ENCODE measurements at places on chromosomes 2 and 18. TPM values are rescaled to one million over a fixed set of nuclear protein-coding genes. Genes with fewer than 3 reads are reported as not detected.

The AKAIN1 gene
- not detected for total RNA-seq

The LDLRAD4 gene
- total RNA-seq: 23.3 TPM

The MC5R gene
- not detected for total RNA-seq

The IDH1 gene
- total RNA-seq: 222 TPM

The GALNT13 gene
- total RNA-seq: not detected

The CERKL gene
- total RNA-seq: not detected

The NTSR2 gene
- not detected for total RNA-seq

The RAB6C gene
- not detected for total RNA-seq

The MEP1B gene
- not detected for total RNA-seq

The SMPD4 gene
- 28.4 TPM for total RNA-seq

The SETBP1 gene
- total RNA-seq: 2.4 TPM

The ARID5A gene
- 13.1 TPM for total RNA-seq

Data from melanocyte of skin (primary cell).